ENCODE measurements at places on chromosomes 2 and 18.

- DNase-seq: no peak
Measured at GRCh38 chr2:104078431-104079157, 775.3 kb upstream of the POU3F3 start.

- DNase-seq: no peak
Measured at GRCh38 chr18:38576916-38577315, 1011.3 kb upstream of the CELF4 start.

DNA sequence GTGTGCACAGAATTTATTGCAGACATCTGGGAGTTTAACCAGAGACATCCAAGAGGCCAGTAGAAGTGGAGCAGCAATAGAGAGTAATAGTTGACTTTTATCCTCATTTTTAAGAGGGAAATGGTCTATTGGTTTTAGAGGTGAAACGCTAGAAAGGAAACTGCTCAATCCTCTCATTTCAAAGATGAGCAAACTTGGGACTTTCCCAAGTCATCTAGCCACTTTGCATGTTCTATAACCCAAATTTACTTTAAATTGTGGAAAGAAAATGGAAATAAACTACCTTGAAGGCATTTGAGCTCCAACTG, 601.7 kb downstream of the ARHGAP15 start:
- DNase-seq: no peak

DNA sequence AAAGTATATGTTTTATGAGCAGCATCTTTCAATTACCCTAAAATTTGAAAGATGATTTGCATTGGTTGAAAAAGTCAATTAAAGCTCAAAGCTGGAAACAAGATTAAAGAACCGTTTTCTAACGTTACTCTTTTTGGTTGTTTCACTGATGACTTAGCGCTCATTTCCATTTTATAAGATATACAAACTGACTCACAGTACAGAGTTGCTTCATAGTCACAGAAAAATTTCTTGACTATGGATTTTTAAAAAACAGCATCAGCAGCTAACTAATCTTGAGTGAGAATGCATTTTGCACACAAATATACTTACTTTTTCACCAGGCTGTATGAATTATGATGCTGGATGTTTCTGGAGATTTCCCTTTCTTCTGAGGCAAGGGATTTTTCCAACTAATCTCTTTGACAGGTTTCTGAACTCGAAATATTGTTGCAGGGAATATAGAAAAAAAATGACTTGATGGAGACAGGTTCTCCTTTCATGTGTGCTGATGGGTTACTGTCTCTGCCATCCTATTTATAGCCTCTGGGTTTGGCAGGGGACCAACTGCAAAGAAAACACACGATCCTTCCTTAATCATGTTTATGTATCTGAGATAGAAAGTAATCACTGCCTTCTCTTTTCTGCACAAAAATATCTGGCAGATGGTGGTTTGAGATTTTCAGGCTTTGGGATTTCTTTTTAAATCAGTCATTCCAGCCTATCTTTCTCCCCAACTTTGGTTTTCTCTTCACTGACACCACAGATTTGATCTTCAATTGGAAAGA, 129.4 kb upstream of the DAPL1 start:
- DNase-seq: no peak
